Subcutaneous adipose tissue (tissue), 4 donors: ENCODE measurements at places on chromosomes 6 and 20. TPM values are rescaled to one million over a fixed set of nuclear protein-coding genes. Genes with fewer than 3 reads are reported as not detected.

The VAPB gene
- total RNA-seq: 21.1 TPM

The DPPA5 gene
- total RNA-seq: not detected

The IL20RA gene
- 0.17 TPM for total RNA-seq

The KCNK5 gene
- total RNA-seq: 1.1 TPM

The LRRC73 gene
- total RNA-seq: not detected

The SNPH gene
- total RNA-seq: 1.8 TPM

The RNF146 gene
- total RNA-seq: 116 TPM

The TRAPPC3L gene
- not detected for total RNA-seq

The FAM210B gene
- total RNA-seq: 69.4 TPM

The PPP1R16B gene
- total RNA-seq: 6.2 TPM

The TAAR8 gene
- not detected for total RNA-seq

The MYB gene
- not detected for total RNA-seq

The PNLDC1 gene
- total RNA-seq: not detected

The HLA-G gene
- not detected for total RNA-seq

The GRM1 gene
- total RNA-seq: not detected

The SYNDIG1 gene
- not detected for total RNA-seq

The REV3L gene
- 94.7 TPM for total RNA-seq

The KIAA1755 gene
- total RNA-seq: 1.4 TPM

The SLC17A1 gene
- not detected for total RNA-seq

The DEFB132 gene
- 0.66 TPM for total RNA-seq

The RPP40 gene
- 6.2 TPM for total RNA-seq

The LY6G6F gene
- total RNA-seq: not detected

The PPP1R3G gene
- total RNA-seq: 2.4 TPM

The ECT2L gene
- total RNA-seq: 0.44 TPM

The TULP1 gene
- not detected for total RNA-seq

The MOG gene
- total RNA-seq: not detected

The ASIP gene
- not detected for total RNA-seq

The MEI4 gene
- 0.16 TPM for total RNA-seq

The CGA gene
- total RNA-seq: not detected

The GRM4 gene
- not detected for total RNA-seq

The EEF1E1 gene
- 14.3 TPM for total RNA-seq

The TRDN gene
- 2.2 TPM for total RNA-seq

The COL9A3 gene
- total RNA-seq: 0.22 TPM

The GCNT2 gene
- total RNA-seq: 8.5 TPM

The DSP gene
- total RNA-seq: 2.8 TPM

The HRH3 gene
- total RNA-seq: not detected

The ANKRD66 gene
- not detected for total RNA-seq

The PAK5 gene
- not detected for total RNA-seq

The BPIFB2 gene
- total RNA-seq: not detected
